ENCODE measurements at places on chromosomes 7 and 10.

- no peak for DNase-seq
These were observed 1.7 kb upstream of the EGR2 start for GRCh38 chr10:62817766-62818425.

DNA sequence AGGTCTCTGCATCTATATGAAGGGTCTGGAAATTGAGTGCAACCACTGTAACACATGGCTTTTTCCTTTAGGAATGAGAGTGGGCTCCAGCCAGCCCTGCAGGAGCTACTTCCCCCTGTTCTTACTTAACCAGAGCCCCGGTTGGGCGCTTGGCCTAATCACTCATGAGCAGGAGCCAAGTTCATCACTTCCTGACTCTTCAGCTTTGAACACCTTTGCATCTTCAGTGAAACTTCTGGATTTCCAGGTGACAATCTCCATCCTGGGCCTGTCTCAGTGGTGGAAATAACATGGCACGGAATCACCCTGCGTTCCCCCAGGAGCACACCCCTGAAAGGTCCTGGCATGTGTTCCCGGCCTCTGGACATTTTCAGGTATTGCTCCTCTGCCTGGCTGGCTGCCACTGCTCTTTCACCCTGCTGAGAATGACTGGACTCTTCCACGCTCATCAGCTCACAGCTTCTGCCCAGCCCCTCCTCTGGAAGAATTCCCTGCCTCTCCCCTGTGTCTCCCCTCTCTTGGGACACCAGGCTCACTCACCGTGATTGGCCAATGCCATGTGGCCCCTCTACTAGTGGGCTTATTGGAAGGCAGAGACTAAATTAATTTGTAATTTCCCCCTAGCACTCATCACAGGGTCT, 229.1 kb upstream of the GRB10 start:
- no peak for DNase-seq

DNA sequence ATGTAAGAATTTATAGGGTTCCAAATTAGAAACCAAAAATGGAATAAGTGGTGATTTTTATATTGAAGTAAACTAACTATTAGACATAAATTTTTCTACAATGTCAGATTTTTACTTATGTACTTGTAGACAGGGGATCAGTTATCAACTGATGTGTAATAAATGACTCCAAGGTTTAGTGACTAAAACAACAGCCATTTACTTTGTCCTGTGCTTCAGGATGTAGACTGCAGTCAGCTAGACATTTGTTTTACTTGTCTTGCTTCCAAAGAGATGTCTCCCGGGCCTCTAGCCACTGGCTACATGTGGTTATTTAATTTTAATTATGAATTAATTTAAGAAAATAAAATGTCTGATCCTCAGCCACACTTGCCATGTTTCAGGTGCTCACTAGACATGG, 249.7 kb upstream of the IGFBP3 start:
- no peak for DNase-seq

- no peak for DNase-seq
These were observed 104.1 kb upstream of the RHEB start for GRCh38 chr7:151623766-151624165.

- no peak for DNase-seq
These were observed 200.1 kb upstream of the FOXP2 start for GRCh38 chr7:114214466-114214865.

DNA sequence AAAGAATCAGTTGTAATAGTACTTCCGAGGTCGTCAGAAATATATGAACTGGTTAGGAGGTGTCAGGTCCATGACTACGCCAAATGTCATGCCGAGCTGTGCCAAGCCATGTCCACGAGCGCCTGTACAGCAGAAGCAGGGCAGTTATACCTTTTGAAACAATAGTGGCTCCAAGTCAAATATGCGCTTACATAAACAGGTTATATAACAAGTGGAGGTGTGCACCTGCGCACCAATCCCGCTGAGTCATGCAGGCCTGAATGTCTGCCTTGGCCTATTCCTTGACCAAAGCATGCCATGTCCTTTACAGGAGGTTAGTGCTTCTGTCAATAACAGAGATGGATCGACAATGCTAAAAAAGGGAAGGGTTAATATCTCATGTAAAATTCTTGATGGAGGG, 21.3 kb upstream of the TRUB1 start:
- DNase-seq = no peak

DNA sequence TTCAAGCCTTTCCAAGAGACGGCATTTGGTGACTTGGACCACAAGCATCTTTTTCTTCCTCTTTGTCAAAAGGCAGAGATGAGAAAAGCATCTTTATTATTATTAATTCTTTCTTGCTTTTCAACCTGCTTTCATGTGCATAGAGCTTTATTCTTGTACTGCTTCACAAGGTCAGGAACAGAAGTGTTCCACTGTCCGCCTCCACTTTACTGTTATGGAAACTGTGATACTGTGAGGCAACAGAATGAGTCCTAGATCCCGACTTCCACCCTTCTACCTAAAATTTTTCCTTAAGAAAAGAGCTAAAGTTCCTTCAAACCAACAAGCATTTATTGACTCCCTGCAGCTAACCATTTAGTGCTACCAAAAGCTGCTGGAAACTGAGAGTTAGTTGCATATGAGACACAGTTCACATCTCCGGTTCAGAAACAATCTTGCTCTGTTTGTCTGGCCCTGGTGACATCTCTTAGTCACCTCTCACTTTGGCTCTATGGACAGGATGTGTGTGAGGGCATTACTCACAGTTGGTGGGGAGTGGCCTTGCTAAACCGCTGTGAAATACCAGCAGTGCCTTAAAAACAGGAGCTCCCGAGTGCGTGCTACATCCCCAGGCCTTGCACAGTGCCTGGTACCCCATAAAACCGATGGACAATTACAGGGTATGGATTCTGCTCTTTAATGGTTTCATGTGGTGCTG, 77.1 kb upstream of the TRIL start:
- no peak for DNase-seq

GRCh38 chr7:650339-651031, 76.0 kb upstream of the DNAAF5 start:
- no peak for DNase-seq

DNA sequence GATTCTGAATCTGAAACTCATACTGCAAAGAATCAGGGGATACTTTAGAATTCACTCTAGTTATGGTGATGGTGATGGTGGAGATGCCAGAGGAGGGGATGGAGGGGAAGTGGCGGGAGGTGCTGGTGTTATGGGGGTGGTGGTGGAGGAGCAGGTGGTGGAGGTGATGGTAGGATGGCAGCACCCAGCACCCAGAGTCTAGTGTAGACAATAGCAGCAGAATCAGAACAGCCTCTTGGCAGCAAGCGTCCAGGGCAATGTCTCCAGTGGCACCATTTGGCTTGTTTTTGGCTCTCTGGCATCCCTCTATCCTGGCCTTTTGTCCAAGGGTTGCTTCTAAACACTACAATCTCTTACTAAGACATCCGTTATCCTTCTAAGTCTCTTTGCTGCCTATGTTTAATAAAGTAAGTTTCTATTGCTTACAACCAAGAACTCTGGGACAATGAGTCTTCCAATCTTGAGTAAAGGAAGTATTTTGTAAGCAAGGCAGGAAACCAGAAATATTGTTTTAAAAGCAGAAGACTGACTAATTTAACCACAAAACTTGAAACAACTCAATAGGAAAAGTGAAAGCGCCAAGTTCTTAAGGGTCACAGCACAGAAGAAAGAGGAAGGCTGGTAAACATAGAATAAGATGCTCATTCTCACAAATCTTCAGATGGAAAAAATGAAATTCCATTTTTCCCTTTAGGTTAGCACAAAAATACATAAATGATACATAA, 42.4 kb upstream of the GDF10 start:
- no peak for DNase-seq

- no peak for DNase-seq
These were observed 35.1 kb downstream of the MACROH2A2 start for GRCh38 chr10:70087616-70088307.

DNA sequence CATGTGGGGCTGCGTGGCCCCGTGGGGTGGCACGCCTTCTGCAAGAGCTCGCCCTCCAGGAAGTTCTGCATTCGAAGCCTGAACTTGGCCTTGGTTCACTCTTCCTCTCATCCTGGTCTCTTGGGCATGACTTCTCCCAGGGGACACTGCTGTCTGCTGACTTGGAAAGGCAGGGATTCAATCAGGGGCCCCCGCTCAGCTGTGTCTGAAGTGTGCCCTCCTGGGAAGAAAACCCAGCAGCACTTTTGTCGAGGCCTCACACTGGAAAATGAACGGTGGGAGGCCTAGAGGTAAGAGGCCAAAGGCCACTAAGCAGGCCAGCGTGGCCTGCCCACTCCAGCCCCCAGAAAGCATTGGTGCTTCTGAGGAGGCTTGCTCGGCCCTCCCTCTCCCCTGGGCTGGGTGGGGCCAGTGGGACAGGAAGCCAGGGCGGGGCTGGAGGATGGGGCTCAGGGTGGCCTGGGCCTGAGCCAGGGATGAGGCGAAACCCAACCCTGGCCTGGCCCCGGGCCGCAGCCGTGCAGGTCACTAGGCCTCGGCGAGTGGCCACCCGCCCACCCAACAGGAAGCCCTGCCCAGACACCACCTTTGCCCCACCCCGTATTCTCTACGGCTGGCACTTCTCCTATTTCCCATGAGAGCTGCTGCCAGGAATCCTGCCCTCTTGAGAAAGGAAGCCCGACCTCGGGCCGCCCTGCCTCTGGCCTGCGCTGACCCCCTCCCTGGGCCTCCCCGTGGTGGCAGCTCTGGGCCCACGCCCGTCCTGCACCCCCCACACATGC, 81.1 kb downstream of the ZMIZ1 start:
- no peak for DNase-seq
